ENCODE measurements at places on chromosomes 7 and 10. TPM values are rescaled to one million over a fixed set of nuclear protein-coding genes. Genes with fewer than 3 reads are reported as not detected.
A peak's percentile ranks its signal among the peaks of the same experiment; 100 is the strongest.

The SAP25 gene
- 1.5 TPM for total RNA-seq

The UPK3BL2 gene
- total RNA-seq: 23.9 TPM

The OR2A12 gene
- not detected for total RNA-seq

The TMEM196 gene
- total RNA-seq: not detected

The FANK1 gene
- total RNA-seq: 7.5 TPM

The ZPBP gene
- total RNA-seq: not detected

The TMEM140 gene
- not detected for total RNA-seq

The RELN gene
- 46.9 TPM for total RNA-seq

The ZNF467 gene
- 19.9 TPM for total RNA-seq

The CHPF2 gene
- 37.0 TPM for total RNA-seq

DNA sequence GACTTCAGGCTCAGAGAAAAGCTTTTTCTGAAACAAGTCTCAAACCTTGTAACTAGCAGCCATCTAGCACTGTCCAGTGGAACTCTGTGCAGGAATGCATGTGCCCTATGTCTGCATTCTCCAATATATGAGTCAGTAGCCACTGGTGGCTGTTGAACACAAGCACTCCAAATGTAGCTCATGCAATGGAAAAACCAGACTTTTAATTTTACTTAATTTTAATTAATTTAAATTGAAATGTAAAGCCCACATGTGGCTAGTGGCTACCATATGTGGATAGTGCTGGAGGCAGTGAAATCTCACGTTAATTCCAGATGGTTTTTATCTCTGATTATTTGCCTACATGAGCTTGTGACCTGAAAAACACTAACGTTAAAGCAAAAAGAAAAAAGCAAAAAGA is 225.1 kb downstream of the GATA3 start:
- peak; percentile 79 for DNase-seq

- DNase-seq: no peak
These were observed 76.2 kb downstream of the INPP5A start for GRCh38 chr10:132613566-132614348.

- DNase-seq: no peak
These were observed 64.9 kb downstream of the KIAA1549 start for GRCh38 chr7:138916275-138916674.

DNA sequence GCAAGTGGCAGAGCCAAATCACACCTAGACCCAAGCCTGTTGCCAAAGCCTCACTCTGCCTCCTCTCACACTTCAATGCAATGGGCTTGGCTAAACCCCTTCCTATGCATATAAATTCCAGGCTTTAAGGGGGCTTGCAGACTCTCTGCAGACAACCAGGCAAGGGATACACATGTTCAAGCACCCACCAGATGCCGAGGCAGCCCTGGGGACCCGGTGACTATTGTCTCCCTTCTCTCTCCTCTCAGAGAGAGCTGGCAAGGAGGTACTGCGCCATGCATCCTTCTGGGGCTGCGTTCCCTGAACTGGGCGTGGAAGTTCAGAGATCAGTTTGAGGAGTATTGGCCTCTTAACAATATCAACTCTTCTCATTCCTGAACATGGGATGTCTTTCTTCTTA is 131.2 kb downstream of the ARHGAP22 start:
- DNase-seq: no peak

- DNase-seq: peak; percentile 50
These were observed 562 bp downstream of the TMEM243 start for GRCh38 chr7:87218796-87219544.

GRCh38 chr10:123675811-123676210 is 9.7 kb downstream of the GPR26 start:
- DNase-seq: no peak

GRCh38 chr10:122703483-122704448 is 4.1 kb upstream of the C10orf120 start:
- peak; percentile 81 for DNase-seq

GRCh38 chr10:67789769-67790168 is 48.2 kb downstream of the DNAJC12 start:
- no peak for DNase-seq

- no peak for DNase-seq
These were observed 167.7 kb downstream of the TRIL start for GRCh38 chr7:28790467-28790866.

GRCh38 chr10:119447823-119448546 is 94.5 kb downstream of the RGS10 start:
- DNase-seq: no peak

GRCh38 chr7:52257890-52258289 is 777.5 kb upstream of the POM121L12 start:
- DNase-seq: peak; percentile 46

DNA sequence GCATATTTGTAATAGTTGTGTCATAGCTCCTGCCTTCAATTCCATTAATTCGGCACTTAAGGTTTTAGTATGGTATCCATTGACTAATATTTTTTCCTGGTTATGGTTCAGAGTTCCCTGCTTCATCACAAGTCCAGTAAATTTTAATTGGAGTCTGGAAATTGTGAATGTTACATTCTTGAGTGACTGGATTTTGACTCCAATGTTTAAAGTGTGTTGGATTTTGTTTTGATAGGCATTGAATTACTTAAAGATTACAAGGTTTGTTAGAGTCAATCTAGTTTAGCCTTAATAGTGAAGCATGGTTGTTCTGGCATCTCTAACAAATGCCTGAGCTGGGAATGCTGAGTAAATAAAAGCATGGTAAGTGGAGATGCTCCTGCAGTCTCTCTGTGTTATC is 326.6 kb upstream of the IGFBP3 start:
- DNase-seq: no peak

DNA sequence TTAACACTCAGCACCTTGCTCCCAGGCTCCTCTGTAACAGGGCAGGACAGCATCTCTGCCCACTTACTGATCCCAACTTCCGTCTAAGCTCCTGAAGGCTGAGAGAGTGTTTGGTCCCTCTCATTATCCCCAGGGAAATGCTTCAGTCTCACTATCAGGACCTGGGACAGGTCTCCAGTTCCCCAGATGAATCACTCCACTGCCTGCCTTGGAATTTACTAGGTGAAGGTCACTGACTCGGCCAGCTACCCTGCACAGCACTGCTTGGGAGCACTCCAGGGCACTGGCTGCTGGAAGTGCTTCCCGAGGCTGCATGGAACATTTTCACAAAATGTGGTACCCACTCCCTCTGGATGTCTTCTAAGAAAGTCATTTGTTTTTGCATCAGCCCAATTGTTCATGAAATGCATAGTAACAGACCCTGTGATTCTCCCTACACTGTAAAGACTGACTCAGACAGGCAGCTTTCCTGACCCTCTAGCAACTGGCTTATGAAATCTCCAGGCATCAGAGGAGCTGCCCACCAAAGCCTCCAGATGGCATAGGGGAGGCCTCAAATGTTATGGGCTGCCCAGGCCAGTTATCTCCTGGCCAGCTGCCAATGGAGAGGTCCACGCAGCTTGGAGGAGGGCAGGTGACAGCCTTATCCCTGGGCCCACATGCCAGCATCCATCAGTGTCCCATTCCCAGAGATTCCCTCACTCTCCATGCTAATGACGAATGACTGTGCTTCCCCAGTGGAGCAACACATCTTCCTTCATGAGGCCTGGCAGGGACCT is 89.1 kb downstream of the GFRA1 start:
- peak; percentile 2 for DNase-seq

- no peak for DNase-seq
These were observed 31.3 kb downstream of the LIPJ start for GRCh38 chr10:88617772-88618300.

DNA sequence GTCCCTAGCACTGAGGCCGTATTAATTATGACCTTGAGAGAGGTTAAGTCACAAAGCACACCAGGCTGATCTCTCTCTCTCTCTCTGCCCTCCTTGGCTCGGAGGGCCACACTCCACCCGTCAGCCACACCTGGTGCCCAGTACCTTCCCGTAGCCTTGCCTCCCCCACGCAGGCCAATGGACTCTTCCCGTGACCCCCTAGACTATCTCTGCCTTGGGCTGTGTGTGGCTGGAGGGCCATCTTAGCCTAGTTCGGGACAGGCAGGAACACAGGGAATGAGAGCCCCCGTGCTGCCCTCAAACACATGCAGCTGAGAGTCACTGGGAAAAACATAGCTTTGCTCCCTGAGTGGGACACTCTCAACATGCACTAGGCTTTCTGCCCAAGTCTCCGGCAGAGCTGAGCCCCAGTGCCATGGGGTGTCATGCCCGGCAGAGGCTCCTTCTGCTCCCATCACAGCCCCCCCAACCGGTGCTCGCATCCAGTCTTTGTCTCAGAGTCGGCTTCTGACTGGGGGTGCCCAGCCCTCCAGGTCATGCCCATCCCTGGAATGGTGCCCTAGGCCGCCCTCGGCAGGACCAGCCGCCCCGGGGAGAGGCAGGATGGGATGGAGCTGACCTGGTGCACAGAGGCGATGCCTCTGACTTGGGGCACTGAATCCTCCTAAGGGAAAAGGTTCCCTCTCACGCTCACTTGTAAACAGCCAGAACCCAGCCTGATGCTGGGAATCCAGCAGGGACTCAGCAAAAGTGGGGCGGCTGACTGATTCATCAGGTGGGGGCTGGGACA is 63.0 kb downstream of the TCERG1L start:
- DNase-seq: no peak

DNA sequence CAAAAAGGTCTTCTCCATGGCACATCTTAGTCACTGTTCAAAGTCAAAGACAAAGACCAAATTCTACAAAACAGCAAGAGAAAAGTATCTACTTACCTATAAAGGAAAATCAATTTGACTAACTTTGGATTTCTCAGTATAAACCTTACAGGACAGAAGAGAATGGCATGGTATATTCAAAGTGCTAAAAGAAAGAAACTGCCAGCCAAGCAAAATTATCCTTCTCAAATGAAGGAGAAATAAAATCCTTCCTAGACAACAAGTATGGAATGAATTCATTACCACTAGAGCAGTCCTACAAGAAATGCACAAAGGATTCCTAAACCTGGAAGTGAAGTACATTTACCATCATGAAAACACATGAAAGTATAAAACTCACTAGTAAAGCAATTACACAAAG is 235.5 kb downstream of the STK31 start:
- no peak for DNase-seq

GRCh38 chr10:102375250-102375649 is 20.3 kb upstream of the NFKB2 start:
- DNase-seq: no peak

- DNase-seq: no peak
These were observed 628 bp downstream of the TAF6 start for GRCh38 chr7:100118388-100119071.

DNA sequence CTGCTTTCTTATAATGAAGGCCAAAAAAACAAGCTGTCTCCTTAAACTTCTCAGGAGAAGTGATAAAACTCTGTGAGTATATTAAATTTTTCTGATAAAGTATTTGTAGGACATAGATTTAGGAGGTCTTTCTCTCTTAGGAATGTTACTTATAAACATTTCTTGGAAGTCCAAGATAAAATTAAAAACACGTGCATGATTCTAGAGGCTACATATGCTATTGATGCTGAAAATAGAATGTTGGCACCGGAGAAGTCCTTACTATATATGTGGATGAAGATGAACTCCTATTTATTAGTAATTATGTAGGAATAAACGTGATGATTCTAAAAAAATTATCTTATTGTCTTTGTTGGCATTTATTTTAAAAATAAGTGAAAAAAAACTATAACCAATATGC is 241.3 kb upstream of the LRRTM3 start:
- DNase-seq: no peak

GRCh38 chr10:48234295-48234694 is 40.2 kb downstream of the FRMPD2 start:
- peak; percentile 31 for DNase-seq

GRCh38 chr10:8361510-8361844 is 307.0 kb downstream of the GATA3 start:
- no peak for DNase-seq

DNA sequence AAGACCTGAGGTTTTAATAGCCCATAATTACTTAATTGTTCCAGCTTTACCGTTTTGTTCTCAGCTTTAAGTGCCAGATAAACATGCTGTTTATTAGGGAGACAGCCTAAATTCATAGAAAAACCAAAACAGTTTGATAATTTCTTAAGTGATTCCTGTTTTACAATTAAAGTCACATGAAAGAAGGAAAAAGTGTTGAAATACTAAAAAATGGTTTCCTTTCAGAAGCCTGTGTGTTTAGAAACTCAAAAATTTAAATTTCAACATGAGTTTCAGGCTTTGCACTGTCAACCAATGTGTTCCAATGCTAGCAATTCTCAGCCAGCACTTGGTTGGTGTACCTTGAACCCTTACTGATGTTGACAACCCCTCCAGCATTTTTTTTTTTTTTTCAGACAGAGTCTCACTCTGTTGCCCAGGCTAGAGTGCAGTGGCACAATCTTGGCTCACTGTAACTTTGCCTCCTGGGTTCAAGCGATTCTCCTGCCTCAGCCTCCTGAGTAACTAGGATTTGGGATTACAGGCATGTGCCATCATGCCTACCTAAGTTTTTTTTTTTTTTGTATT is 135.3 kb downstream of the ICA1 start:
- DNase-seq: no peak

DNA sequence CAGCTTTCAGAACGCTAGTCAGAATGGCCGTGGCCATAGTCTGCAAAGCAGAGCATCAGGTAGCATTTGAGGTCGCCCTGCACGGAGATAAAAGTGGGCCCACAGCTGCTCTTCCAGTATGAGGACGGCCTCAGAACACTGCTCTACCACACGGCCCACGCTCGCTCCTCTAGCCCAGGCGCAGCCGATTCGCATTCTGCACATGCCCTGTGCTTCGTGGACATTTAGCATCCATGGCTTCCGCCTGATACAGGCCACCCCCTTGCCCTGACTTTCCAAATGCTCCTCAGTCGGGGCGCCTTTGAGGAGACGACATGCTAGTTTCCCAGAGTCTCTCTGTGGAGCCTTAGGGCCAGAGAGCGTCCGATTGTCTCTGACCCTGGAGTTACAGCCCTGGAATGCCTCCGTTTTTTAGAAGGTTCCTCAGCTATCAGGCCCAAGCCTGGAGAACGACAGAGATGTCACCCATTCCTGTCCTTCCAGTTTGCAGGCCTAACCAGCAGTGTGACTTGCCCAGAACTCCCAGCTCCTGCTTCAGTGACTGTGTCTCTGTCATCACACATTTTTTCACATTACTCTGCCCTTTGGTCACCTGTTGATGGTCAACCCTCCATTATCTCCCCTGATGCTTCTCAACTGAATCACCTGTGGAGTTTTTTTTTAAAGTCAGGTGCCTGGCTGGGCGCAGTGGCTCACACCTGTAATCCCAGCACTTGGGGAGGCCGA is 14.3 kb downstream of the STRA8 start:
- DNase-seq: no peak

- DNase-seq: peak; percentile 25
These were observed 42.8 kb downstream of the GRB10 start for GRCh38 chr7:50739744-50740435.

GRCh38 chr10:34523017-34523767 is 291.9 kb downstream of the PARD3 start:
- no peak for DNase-seq

All from cardiac muscle cell (in vitro differentiated cells and primary cell).